Erythroblast (primary cell): ENCODE measurements at places on chromosomes 3 and 15.
A peak's percentile ranks its signal among the peaks of the same experiment; 100 is the strongest.

DNA sequence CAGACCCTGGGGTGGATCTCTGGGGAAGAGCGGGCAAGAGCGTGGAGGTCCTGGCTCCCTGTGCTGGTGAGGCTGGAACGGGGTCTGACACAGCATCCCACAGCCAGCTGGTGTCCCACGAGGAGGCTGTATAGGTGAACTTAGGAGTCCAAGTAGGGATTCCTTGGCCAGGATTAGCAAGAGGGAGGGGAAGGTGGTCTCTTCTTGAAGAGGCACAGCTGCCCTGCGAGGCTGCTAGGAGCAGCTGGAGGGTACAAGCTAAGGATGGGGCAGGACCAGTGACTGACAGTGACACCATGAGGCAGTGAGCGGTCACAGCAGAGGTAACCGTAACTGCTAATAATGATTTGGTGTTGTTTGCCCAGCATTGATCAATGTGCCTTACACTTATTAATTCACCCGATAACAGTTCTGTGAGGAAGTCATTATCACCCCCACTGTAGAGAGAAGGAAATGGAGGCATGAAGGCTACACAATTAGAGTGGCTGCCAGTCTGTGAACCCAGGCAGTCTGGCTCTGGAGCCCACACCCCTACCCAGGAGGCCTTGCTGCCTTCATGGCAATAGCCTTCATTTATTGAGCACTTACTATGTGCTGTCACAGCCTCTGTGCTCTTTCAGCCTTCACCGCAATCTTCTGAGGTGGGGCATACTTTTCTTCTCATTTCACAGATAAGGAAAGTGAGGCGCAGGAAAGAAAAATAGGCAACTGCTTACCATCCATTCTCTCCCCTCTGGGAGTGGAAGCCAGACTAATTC lies 59.4 kb downstream of the TMEM44 start:
- peak; percentile 69 for DNase-seq

DNA sequence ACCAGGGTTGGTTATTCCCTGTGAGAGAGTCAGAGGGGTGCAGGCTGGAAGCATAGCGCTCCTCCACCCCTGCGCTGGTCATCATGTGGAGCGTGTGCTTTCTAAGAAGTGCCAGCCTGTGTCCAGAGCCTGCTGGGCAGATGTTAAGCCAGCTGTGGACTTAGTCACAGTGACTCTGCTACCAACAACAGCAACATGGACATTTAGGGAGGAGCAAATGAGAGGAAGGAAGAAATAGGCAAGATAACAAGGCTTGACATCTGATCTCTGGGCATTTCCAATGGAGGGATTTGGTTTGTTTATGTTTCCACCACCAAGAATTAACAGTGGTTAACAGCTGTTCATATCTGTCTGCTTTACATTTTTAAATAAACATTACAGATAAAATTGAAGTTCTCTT lies 36.4 kb upstream of the MYZAP start:
- DNase-seq = no peak

DNA sequence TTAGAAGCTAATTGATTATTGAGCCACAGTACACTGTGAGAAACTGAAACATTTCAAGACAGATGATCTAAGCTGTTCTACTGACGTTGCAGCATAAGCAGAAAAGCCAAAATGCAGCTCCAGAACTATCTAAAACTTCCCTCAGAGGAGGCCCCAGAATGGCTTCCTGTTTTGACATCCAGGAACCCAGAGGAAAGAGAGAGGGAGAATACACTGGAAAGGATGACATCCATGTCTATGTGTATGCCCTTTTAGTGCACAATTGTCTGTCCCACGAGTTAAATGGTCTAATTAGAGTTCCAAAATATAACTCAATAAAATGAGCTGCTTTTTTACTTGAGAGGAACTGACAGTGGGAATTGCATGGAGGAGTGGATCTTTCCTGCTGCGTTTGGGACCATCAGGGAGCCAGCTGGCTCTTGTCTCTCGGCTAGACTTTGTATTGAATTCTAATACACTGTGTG lies 688.1 kb downstream of the ZNF385D start:
- DNase-seq = no peak

DNA sequence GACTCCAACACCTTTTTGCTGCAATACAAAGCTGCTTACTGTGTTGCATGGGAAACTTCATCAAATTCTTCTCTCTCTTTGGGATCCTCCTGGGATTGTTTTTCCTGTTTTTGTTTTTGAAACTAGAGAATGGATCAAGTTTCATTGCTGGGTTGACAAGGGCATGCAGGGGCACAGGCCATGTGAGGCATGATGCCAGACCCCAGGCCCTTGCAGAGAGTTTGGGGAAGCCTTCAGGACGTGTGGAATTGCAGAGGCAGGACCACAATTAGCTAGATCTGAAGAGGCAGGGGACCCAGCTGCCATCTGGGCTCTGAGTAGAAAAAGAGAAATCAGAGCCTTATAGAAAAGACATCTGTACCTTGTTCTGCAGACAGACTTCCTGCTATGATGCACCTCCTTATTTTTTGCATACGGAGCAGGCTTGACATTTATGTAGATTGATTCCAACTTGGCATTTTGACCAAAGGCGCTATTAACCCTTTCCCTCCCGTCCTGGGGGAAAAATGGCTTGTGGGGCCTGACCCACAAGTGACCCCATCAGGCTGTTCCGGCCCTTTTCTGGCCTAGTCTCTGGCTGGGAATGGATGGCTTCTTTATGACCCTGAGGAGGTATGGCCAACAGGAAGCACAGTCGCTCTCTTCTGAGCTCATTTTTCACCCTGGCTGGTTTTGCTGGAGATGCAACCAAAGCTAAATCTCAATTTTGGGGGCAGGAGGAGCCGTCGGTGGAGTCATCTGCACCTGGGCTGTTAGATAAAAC lies 44.3 kb upstream of the CHRNB4 start:
- DNase-seq = no peak

DNA sequence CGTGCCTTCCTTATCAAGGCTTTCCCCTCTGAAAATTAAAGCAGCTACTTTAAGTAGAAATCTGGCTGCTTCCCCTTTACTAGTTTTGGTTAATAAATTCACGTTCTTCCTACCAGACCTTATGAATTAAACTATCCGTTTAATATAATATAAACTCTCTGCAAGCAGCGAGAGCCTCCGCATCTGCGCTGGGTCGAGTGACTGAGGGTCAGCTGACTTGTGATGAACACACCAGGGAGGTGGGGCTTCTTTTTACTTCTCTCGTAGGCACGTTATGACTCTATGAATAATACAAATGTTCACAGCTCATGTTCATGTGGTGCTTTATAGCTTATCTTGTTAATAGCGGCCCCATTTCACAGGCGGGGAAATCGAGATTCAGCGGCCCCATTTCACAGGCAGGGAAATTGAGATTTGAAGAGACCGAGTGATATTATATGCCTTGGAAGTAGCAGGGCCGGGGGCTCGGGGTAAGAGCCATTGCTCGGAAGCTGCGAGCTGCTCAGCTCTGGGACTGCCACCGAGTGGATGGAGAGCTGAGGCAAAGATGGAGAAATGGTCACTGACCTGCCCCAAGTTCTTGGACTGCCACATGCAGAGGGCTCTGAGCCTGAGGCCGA lies 8.3 kb downstream of the MUC4 start:
- DNase-seq = no peak

DNA sequence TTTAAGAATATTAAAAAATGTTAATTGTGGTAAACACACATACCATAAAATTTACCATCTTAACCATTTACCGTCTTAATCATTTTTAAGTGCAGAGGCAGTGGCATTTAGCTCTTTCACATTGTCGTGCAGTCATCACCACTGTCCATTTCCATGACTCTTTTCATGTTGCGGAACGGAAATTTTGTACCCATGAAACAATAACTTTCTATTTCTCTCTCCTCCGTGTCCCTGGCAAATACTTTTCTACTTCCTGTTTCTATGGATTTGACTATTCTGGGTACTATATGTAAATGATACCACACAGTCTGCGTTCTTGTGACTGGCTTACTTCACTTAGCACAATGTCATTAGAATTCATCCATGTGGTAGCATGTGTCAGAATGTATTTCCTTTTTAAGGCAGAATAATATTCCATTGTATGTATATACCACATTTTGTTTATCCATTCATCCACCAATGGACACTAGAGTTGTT lies 27.9 kb downstream of the AKAP13 start:
- no peak for DNase-seq

- no peak for DNase-seq
These were observed 185.2 kb upstream of the RGMA start for GRCh38 chr15:93274257-93274656.

- no peak for DNase-seq
These were observed 11.0 kb downstream of the CHRNA7 start for GRCh38 chr15:32041294-32041693.

GRCh38 chr3:134378384-134378783 lies 4.1 kb upstream of the AMOTL2 start:
- peak; percentile 29 for DNase-seq

DNA sequence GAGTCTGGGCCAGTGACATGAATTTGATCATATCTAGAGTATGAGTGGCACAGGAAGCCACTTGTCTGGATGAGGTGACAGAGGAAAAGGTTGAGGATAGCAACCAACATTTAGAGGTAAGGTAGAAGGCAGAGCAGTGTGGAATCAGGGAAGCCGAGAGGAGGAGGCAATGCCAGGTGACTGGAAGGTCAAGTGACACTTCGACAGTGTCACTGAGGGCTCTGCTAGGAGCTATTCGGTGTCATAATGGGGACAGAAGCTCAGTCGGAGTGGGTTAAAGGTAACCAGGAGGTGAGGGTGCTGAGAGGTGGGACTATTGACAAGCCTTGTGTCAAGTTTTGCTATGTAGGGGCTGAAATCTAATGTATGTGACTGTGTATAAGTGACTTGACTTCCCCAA lies 56.7 kb downstream of the IGF1R start:
- no peak for DNase-seq

GRCh38 chr15:45351227-45351626 lies 27.1 kb downstream of the GATM start:
- no peak for DNase-seq

DNA sequence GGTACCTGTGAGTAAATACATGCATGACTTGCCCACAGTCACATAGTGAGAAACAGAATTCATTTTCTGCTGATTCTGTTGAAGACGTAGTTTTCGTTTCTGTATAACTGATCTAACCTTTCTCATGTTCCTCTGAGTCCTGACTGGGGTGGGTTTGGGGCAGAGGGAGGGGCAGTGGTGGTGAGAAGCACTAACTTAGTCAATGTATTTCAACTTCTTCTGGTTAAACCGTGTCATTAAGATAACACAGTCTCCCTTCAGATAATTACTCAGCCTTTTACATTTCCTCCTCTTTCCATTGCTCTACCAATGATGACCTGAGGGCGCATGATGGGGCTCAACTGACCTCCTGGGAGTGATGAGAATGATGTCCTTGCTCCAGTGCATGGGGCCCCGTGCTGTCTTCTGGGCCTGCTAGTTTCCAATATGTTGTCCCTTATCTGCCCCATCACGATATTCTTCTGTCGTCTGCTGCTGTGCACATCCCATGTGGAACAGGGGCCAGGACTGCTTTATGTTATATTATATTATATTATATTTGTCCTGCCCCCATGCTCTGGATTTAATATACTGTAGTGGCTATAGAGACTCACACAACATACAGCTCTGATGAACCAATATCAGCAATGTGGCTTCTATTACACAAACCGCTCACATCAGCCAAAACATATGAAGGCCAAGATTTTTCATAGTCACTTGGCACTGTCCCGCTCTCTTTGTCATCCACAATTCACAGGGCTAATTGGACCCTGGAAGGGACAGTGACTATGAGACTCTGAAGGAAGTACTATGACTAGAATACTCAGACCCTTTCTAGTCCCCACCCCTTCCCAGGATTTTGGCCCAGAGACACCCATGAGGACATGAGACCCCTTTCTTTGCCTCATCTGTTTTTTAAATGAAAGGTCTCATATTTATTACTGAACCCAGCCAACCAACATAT lies 407.1 kb upstream of the MCTP2 start:
- no peak for DNase-seq

DNA sequence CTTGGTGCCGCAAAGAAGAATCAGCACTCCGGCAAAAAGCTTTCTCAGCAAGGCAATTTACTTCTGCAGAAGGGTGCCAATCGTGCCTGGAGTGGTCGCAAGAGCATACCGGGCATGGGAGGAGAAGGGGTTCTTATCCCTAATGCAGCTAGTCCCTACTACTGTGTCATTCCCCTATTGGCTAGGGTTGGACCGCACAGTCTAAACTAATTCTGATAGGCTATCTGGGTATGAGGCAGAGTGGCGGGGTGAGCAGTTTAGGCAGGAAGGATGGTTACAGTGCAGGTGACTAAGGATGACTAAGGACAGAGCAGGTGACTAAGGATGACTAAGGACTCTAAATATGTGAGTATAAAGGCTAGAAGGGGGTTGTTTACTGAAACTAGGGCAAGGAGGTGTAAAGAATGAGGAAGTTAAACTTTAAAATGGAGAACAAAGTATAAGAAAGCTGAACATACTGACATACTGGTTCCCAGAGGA lies 52.9 kb downstream of the PGBD4 start:
- DNase-seq = peak; percentile 47

DNA sequence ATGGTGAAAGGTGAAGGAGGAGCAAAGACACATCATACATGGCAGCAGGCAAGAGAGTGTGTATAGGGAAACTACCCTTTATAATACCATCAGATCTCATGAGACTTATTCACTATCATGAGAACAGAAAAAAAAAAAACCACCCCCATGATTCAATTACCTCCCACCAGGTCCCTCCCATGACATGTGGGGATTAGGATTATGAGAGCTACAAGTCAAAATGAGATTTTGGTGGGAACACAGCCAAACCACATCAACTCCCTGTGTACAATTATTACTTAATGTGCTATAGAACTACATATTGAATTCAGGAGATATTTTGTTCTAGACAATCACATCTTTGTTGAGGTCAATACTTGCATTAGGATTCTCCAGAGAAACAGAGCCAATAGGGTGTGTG lies 313.4 kb downstream of the CNTN6 start:
- no peak for DNase-seq

GRCh38 chr15:31774045-31774444 lies 256.3 kb upstream of the CHRNA7 start:
- no peak for DNase-seq

GRCh38 chr3:38489766-38490165 lies 6.4 kb upstream of the EXOG start:
- no peak for DNase-seq
